ENCODE measurements at places on chromosomes 3 and 15. TPM values are rescaled to one million over a fixed set of nuclear protein-coding genes. Genes with fewer than 3 reads are reported as not detected.

DNA sequence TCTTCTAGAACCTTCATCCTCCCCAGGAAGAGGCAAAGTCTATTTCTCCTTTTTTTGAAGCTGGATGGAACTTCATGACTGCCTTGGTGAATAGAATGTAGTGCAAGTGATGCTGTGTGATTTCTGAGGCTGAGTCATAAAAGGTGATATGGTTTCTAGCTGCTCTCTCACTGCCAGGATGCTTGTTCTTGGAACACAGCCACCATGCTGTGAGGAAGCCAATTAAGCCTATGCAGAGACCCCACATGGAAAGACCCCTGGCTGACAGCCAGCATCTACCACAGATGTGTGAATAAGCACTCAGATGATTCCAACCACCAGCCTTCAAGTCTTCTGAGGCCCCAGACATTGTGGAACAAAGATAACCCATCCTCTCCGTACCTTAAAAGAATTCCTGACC, 57.0 kb downstream of the ISL2 start:
- DNase-seq: no peak

DNA sequence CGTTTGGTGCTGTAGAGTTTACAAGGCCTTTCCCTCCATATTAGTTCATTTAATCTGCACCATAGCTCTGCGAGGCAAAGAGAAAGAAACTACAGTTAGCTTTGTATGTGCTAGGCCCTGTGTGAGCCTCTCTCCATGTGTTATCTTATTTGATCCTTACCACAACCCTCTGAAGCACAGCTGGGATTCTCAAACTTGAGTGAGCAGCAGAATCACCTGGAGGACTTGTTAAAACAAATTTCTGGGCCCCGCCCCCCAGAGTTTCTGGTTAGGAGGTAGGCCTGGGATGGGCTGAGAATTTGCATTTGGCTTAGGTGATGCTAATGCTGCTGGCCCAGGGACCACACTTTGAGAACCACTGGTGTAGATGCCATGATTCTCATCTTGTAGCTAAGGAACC, 12.3 kb downstream of the CA12 start:
- peak; percentile 63 for DNase-seq

KBTBD12 gene
- total RNA-seq: not detected

- no peak for DNase-seq
Measured at GRCh38 chr3:114615523-114616085, 321.8 kb downstream of the TIGIT start.

TRAK1 gene
- 26.9 TPM for total RNA-seq

SLC4A7 gene
- total RNA-seq: 61.1 TPM

CCDC33 gene
- total RNA-seq: 4.8 TPM

- no peak for DNase-seq
Measured at GRCh38 chr3:184884359-184885017, 72.5 kb downstream of the VPS8 start.

GRCh38 chr3:73427048-73427706, 197.6 kb downstream of the PDZRN3 start:
- no peak for DNase-seq

DNA sequence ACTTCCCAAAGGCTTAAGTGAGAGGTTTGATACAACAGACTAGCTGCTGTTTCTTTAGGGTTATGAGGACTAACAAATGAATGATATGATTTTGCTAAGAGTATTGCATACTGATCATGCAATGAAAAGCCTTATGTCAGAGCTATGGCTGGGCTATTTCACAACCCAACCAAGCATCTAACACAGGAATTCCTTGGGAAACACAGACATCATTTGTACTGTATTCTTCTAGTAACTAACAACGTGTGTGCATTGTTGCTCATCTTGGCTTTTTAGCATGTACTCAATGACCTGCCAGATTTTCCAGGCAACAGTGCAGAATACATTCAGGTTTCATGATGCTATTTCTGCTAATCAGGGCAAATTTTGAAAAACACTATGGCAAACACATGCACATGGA, 19.3 kb downstream of the PDZRN3 start:
- no peak for DNase-seq

DNA sequence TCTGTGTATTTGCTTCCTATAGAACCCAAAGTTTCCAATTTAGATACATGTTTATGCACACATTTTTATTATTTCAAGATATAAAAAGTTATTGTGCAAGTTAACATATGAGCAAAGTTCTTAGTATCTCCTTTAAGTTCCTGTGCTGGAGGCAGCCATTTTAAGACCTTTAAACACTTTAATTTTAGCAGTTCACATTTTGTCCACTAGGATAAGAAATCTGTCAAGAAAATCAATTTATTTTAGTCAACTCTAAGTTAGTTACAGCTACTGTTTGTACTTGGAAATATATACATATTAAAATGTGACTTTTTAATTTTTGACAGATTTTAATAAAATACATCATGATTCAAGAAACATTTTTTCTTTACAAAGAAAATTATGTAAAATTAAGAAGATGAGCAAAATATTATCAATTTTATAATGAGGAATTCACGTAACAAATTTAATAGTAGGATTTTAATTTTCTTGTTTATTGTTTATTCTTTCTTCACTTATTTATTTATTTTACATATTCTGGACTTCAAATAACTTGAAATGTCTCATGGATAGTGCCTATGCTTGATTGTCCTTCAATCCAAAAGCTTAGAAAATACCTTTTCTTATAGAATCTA, 402.6 kb upstream of the GBE1 start:
- DNase-seq: no peak

GRCh38 chr3:187167777-187168176, 28.5 kb upstream of the RPL39L start:
- DNase-seq: no peak

GRCh38 chr15:68640791-68641331, 62.1 kb downstream of the CORO2B start:
- DNase-seq: no peak

DNA sequence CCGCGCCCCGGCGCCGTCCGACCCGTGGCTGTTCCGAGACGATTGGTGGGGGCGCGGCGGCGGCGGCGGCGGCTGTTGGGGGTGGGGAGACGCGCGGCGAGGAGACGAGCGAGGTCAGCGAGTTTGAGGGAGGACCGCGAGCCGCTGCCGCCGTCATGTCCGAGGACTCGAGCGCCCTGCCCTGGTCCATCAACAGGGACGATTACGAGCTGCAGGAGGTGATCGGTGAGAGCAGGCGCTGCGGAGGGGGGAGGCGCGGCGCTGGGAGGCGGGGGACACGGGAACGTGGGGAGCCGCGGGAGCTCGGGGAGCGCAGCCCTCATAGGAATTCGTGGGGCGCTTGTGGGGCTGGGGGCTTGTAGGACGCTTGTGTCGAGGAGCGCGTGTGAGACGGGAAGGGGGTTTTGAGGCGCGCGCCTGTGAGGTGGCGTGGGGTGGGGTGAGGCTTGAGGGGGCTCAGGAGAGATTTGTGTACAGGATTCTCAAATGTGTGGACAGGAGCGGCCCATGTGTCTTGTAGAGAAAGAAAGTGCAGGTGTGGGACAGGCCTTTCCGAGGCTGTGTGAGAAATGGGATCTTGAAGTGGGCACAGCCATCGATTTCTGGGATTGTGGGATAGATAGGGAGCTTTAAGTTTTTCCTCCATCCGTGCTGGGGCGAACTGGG, 518 bp downstream of the OXSR1 start:
- DNase-seq: peak; percentile 30

DNA sequence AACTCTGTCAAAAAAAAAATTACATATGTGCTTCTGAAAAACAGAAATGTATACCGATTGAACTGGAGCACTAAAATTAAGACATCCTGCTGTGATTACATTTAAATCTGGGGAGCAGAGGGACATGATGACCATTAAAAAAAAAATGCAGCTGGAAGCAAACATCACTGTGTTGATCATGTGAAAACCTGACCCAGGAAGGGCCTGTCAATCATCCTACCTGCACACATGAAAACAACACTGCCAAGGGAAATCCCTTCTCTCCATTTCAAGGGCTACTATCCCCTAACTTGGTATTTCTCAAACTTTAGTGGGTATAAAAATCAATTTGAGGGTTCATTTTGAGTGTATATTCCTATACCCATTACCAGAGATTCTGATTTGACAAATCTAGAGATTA, 719.9 kb upstream of the CBLB start:
- no peak for DNase-seq

DNA sequence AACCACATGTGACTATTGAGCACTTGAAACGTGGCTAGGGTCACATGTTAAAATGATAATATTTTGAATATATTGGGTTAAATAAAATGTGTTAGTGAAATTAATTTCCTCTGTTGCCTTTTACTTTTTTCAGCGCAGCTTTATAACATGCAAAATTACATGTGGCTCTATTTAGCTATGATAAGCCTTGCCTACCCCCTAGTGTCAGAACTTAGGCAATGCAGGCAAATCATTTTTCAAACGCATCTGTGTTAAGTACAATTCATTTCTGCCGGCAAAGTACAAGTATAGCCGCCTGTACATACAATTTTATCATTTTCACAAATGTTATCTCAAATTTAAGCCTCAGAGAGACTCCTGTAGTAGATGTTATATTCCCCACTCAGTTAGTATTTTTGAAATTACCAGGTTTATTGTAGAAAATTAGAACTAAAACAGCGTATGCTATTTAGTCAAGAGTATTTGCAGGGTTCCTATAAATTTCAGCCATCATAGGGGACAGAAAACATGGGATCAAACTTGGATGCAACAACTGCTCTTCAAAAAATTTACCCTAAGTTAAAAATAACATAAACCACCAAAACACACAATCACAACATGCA, 56.1 kb downstream of the TAFA4 start:
- peak; percentile 4 for DNase-seq

ITIH1 gene
- total RNA-seq: not detected

DNA sequence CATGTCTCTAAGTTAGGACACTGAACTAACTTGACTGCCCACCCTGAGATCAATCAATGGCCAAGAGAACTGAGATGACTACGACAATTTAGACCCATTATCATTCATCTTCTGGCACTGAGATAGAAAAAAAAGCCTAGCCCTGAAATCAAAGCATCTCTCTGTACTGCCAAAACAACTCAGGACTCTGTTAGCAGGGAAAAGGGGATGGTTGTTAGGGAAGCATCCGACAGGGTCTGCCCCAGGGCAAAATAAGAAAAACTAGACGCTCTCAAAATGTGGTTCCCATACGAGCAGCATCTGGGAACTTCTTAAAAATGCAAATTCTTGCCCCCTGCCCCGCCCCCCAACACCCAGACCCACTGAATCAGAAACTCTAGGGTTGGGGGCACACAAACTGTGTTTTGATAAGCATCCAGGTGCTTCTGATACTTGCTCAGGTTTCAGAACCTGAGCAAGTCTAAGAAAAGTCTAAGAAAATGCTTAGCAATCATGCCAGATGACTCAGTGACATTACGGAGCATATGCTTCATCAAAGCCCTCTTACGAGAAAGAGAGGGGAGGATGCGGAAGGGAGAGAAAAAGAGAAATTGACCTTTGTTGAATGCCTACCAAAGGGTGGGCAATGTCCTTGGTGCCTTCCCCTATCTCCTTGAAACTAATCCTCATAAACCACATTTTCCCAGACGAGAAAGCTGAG, 172.8 kb upstream of the HES1 start:
- DNase-seq: no peak

- DNase-seq: peak; percentile 80
Measured at GRCh38 chr3:13700362-13700761, 151.4 kb downstream of the FBLN2 start.

- peak; percentile 65 for DNase-seq
Measured at GRCh38 chr3:28726840-28727239, 378.2 kb upstream of the AZI2 start.

- no peak for DNase-seq
Measured at GRCh38 chr3:113673593-113673992, 22.8 kb downstream of the USF3 start.

DNA sequence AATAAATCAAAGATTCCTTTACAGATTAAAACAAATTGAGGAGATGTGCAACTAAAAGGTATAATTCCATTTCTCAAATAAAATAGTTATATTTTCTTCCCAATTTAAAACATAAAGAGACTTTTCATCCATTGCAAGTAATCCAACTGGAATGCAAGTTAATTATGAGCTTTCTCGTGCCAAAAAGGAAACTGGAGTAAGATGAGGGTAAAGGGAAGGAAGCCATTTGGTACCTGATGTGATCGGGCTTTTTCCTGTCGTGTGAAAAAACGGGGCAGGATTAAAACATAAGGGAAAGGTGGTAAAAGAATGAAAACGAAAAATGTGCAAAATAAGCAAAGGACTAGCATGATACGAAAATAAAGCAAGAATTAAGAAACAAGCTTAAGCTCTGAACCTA, 41.8 kb upstream of the XXYLT1 start:
- DNase-seq: no peak

DNA sequence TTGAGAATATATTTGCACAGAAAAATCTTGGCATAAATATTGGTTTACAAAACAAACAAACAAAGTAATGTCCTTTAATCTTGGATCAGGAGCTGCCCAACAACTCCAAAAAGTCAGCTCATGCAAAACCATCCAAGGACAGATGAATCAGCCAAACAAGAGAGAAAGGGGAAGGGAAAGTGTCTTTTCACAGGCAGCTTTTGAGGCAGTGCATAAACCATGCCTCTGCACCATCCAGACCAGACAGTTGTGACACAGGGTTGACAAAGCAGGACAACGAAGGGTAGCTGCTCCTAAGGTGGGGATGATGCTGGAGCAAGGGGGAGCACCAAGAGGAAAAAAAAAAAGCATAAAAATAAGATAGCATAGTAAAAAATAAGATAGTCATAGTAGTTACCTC, 8.7 kb downstream of the CD86 start:
- DNase-seq: no peak

DNA sequence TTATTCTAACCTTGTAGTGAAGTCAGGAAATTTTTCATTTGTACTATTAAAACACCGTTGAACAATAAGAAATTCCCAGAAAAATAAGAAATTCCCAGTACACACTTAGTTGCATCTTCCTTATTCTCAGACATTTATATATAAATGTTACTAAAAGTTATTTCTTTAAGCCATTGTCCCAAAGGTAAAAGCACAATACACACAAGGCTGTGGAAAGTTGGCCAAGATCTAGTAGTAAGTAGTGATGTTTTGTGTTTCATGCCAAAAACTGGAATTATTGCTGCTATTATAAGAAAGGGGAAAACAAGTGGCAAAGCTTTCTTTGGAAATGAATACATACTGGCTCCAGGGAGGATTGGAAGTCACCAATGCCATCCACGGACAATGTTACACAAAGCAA, 802.5 kb upstream of the DPPA4 start:
- DNase-seq: no peak

DNA sequence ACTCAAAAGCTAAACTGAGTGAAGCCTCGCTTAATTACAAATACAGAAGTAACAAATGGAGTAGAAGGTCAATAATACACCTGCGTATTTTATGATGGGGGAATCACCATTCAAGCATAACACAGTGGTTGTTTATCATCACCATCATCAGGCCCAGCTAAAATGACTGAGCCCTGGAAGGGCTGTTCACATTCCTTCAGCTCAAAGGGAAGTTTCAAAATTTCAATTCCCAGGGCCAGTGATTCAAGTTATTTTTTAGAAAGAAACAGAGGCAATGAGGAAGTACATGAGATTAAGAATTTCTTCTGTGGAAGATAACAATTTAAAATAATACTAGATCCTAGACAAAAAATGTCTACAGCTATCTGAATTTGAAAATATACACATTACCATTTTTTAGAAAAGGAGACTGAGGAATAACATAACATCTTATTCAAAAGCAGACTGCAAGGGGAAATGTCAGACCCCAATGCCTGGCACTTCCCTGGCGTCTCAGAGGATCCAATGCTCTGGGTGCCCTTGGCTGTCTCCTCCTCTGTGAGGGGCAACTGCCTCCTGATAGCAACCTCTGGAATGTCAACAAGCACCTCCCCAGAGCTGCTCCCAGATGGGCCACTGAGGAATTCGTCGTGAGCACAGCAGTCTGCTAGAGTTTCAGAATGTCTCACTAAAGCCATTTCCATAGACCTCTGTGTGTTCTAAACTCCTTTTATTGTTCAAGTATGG, 22.8 kb downstream of the EHD4 start:
- DNase-seq: no peak

Data from H7 (cell line).